ENCODE measurements at places on chromosomes 4 and X.

DNA sequence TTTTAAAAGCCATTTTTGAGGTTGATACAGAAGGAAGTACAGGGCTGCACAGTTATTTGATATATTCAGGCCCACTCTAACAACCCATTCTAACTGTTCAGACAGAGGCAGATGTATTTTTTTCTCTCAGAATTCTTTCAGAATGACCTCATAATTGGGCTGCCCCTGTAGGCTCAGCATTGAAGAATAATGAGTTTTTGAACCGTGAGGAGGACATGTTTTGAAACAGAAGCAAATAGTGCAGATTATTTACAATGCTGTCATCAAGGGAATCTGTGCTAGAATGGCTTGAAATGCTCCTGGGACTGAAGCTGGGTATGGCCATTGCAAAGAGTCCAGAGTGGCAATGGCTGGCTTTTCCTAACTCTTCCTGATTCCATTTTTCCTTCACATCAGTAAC is 158.1 kb downstream of the SOX3 start:
- no peak for DNase-seq

GRCh38 chr4:67558493-67558892 is at the start of gene STAP1:
TSS of gene STAP1 (plus strand) at chr4:67558727. CDS start at chr4:67558810, 83 bp downstream.
- DNase-seq = no peak

- DNase-seq = no peak
These were observed 378 bp upstream of the RPS6KA6 start for GRCh38 chrX:84188320-84188834.

DNA sequence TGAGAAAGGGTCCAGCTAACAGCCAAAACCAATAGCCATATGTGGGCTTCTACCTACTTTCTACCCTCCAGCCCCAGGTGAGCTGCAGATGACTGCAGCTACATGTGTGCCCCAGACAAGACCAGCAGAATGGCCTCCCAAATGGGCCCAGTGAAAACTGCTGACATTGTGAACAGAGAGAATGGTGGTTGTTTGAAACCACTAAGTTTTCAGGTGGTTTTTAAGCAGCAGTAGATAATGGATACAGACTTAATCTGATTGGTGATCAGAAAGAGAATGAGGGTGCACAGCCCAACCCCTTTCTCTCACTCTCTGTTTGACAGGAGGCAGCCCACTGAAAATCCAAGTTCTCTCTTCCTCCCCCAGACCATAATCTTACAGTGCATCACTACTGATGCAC is 42.5 kb upstream of the BBS12 start:
- DNase-seq = no peak

DNA sequence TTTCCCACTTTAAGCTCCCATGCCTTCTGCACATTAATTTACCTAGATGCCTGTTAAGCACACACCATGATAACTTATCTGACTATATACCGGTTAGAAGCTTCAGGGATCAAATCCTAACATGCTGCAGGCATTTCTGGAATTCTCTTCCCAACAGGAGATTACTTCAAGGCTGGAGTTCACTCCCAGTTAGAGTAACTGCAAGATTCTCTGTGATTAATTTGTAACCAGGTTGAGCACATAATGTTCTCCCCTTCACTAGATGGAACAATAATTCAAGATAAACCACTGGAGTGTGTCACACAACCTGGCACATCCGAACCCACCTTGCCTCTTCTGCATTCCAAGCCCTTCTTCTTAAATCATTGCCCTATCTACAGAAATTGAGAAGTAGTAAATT is 11.8 kb upstream of the UGT2A3 start:
- no peak for DNase-seq

GRCh38 chr4:40857956-40858355 is 108.2 kb downstream of the NSUN7 start:
- peak; percentile 33 for DNase-seq

DNA sequence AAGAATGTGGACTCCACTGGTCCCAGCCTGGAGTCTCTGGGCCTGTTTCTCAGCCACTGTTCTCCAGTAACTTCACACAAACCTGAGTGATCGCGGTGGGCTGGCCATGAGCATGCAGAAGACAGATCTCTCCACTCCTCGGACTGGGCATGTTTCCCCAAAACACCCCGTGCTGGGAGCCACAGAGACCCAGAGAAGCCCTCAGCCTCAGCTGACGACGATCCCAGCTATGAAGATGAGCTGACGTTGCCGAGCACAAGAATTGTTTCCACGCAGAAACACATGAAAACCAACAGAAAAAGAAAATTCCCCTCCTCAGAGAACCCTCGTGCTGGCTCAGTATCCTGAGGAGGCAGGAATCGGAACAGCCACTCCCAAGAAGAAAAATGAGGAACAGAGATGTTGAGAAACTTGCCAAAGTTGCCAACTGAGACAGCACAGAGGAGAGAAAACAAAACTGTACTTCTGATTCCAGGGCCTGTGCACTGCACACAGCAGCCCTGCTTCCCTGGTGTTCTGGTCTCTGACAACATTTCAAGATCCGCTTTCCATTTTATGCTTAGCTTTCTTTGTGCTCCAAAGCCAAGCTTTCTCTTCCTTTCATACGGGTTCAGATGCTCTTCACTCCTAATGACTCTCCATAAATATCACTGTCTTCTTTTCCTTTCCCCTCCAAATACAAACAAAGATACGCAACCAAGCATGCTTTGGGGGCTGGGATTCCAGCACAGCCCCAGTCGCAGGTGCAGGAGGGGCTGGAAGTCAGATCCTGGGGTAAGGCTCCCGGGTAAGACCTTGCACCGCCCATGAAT is 81.4 kb downstream of the IRF2 start:
- peak; percentile 7 for DNase-seq

GRCh38 chr4:80144676-80145470 is 52.4 kb upstream of the PRDM8 start:
- no peak for DNase-seq

DNA sequence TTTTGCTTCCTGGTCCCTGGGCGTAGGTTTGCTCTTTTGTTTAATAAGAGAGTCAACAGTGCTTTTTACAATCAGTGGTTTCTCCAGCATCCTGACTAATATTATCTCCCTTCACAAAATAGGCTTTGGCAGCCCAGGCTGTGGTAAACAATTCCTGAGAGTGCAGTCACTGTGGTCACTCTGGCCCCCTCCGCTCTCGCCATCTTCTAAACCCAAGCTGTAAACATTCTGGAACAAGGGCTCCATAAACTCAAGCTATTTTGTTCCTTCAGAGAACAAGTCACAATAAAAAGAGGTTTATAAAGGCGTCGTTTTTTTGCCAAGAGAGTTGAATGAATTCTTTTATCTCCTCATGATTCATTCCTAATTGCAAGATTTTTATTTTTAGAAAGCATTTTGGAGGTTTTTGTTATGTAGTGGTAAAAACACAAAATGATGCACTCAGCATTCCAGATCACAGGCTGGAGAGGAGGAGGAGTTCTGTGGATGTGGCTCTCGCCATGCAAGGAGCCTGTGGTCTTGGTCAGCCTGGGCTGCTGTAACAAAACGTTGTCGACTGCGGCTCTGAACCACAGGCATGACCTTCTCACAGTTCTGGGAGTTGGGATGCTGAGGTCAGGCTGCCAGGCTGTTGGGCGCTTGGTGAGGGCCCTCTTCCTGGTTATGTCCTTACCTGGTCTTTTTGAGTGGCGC is 486.4 kb upstream of the FAT1 start:
- no peak for DNase-seq

- DNase-seq = no peak
These were observed 64.2 kb upstream of the ZNF518B start for GRCh38 chr4:10521424-10521823.

DNA sequence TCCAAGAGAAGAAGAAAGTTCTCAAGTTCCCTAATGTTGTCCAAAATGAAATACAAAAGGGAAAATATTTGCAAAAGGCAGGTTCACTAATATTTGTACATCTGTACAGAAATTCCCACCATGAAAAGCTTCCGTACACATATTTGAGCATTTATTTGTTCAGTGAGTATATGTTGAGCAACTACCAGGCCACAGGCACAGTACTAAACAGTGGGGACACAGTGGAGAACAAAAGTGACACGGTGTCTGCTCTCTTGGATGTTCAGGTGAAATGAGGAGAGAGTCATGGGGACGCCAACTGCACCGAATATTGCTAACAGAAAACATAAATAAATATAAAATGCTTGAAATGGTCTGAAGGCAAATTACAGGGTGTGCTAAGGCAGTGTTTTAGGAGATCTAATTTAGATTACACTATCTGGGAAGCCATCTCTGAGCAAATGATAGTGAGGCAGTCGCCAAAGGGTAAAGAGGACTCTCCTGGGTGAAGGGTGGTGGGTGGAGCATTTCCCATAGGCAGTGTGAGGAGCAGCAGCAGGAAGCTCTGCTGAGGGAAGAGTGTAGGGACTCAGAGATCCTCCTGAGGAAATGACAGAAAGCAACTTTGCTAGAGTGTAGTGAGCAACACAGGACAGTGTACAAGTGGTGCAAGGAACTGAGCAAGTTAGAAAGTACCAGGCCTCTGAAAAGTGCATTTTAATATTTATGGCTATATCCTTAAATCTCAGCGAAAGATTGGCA is 375.2 kb downstream of the GALNTL6 start:
- peak; percentile 56 for DNase-seq

GRCh38 chr4:128715616-128716015 is 93.9 kb upstream of the JADE1 start:
- DNase-seq = no peak

DNA sequence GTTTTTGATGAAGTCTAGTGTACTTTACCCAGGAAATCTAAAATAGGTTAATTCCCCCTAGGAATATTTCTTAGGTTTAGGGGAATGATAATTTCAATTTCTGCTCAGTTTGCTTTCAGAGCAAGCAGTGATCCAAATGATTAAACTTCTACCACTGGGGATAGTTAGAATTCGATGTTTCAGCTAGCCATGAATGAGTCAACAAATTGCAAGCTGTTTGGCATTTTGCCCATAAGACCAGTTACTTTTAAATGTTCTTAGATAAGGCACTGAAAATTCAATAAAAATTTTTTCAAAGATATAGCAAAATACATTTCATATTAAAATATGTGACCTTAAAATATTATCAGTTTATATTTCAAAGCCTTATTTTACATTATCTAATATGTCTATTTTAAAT is 993.6 kb downstream of the ARAP2 start:
- DNase-seq = no peak

DNA sequence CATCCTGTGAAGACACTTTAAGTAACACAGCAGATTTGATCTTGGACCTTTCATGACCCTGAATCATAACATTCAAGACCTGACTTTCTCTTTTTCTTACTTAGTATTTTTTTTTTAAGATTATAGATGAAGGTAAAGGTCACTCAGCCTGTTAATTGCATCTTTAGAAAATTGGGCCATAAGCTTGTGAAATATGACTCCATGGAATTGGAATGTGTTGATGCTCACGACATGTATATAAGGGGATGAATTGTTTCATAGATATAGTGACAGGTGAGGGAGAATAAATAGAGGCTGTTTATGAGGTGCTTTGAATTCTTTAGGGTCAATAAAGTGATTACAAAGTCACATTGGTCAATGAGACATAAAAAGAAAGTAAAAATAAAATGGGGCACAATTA is 27.7 kb upstream of the HS3ST1 start:
- no peak for DNase-seq

DNA sequence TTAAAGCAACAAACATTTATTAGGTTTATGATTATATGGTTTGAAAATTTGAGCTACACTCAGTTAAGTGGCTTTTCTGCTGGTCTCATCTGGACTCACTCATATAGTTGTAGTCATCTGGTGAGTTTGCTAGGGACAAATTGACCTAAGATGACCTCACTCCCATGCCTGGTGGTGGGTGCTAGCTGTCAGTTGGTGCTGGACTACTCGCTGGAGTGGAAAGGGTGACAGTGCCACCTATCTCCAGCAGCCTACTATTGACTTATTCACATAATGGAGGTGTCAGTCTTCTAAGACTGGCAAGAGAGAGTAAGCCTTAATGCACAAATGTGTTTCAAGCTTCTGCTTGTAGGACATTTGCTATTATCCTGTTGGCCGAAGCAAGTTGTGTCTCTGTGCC is 88.2 kb downstream of the TASL start:
- DNase-seq = peak; percentile 50

DNA sequence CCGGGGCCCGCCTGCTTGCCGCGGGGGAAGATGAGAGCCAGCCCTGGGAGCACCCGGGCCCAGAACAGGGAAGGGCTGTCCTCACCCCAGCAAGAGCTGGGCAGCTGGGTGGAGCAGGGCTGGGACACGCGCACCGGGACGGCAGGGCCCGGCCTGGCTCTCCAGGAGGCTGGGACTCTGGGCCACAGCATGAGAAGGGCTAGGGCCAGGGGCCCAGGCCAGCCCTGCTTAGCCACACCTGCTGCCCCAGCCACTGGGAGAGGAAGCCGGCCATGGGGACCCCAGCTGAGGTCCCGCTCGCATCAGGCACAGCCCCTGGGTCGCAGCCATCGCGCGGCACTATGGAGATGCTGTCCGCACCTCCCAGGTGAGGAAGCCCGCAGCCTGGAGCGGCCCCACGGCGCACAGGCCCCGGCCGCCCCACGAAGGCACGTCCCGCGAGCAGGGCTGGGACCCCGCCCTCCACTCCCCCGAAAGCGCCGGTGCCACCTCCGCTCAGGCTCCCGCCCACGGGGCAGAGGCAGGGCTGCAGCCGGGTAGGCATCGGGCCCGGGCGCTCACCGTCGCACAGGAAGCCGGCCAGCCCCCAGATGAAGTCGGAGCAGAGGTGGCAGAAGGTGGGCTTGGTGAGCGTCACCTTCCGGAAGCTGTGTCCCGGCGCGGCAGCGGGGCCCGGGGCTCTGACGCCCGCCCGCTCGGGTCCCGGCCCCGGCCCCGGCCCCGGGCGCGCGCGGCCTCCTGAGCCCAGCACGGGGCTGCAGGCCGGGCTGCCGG is 531 bp downstream of the DGKQ start:
- peak; percentile 81 for DNase-seq
